GM23248 (cell line): ENCODE measurements at places on chromosomes 3 and 15. TPM values are rescaled to one million over a fixed set of nuclear protein-coding genes. Genes with fewer than 3 reads are reported as not detected.

GRCh38 chr15:38048001-38048455 is 113.6 kb downstream of the TMCO5A start:
- no peak for DNase-seq

The ATR gene
- 28.3 and 35.2 TPM in 2 replicates for total RNA-seq

The TM4SF18 gene
- total RNA-seq, result not detected in 2 replicates

The MORC1 gene
- total RNA-seq, result not detected in 2 replicates

The NPAP1 gene
- total RNA-seq, result not detected in 2 replicates

DNA sequence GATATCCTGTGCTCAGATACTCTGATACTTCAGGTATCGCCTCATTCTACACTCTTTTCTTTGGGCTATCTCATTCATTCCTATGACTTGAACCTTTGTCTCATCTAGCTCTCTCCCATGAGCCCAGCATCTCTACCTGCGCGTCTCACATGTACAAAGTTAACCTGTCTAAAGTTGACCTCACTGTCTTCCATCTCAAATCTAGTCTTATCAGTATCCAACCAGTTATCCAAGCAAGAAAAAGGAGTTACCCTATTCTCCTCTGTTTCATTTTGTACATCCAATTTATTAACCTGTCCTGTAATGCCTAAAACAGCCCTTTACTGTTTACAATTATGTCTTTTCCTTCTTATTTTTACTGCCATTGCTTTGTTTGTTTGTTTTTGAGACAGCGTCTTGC is 134.2 kb downstream of the GREM1 start:
- DNase-seq, result no peak

The CNTN6 gene
- not detected in 2 replicates for total RNA-seq

DNA sequence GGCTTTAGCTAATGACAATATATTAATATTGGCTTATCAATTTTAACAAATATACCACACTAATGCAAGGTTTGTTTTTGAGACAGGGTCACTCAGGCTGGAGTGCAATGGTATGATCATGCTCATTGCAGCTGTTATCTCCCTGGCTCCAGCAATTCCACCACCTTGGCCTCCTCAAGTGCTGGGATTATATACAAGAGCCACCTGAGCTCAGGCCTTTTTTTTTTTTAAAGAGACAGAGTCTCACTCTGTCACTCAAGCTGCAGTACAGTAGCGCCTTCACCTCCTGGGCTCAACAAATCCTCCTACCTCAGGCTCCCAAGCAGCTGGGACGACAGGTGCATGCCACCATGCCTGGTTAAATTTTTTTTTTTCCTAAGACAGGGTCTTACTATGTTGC is 11.7 kb downstream of the DLG1 start:
- no peak for DNase-seq
